ENCODE measurements at places on chromosomes 11 and 22. TPM values are rescaled to one million over a fixed set of nuclear protein-coding genes. Genes with fewer than 3 reads are reported as not detected.

DNA sequence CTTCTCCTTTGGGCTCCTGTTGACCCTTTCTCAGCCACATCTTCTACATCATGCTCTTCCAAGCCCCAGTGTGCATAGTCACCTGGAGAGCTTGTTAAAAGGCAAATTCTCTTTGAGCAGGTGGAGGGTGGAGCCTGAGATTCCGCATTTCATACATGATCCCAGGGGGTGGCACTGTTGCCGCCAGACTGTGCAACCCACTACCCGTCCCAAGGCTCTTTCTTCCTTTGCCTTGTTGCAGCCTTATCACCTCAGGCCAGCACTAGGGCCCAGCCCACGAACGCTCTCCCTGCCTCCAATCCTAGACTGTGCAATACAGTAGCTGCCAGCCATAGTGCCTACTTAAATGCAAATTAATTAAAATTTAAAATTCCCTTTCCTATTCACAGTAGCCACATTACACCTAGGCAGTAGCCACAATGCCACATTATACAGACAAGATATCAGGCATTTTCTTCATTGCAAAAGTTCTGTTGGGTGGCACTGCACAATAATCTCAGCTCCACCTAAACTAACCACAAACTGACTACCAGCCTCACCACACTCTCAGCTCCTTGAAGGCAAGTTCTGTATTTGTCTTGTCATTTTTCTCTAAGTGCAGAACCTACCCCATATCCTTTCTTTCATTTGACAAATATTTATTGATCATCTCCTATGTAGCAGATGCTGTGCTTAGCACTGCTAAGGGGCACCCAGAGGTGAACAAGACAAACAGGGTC lies 4.6 kb upstream of the KCNJ5 start:
- DNase-seq: no peak
- H3K4me3 ChIP-seq: no peak overlapping the region
- no peak overlapping the region for H3K27ac ChIP-seq
- peaks cover 16% of the 10 kb centered on the region for H3K4me1 ChIP-seq

DNA sequence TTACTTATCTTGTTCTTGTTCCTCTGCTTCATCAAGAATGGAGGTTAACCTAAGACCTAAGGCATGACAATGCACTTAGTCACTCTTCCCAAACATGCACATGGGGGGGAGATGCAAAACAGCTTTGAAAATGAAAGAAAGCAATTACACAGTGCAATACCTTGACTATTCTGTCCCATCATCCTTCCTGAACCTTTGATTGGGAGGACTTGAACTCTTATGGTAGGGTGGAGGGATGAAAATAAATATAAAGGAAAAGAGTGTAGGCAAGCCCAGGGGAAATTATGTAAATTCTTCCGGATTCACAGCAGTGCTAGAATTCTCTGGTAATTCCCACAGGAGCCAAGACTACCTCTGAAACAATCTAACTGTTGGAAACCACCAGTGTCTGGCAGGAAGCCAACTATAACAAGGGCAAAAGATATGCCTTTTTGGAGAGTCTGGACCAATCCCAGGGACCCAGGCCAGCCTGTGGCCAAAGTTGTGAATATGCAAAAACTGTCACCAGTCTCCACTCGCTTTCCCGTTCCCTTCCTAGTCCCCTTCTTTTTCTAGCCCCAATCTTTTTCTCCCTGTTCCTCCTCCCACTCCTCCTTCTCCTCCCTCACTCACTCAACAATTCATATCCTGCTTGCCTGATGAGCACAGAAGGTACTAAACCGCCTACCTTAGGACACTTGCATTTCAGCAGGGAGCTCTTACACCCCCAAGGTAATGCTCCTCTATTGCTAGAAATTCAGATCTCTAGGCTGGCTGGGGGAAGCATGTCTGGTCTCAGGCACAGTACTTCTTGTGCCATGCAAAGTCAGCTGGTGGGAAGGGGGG lies 2.5 kb upstream of the RCN1 start:
- H3K27me3 ChIP-seq: peaks cover 2% of the 10 kb centered on the region
- no peak overlapping the region for H3K4me3 ChIP-seq
- H3K27ac ChIP-seq: no peak overlapping the region
- H3K4me1 ChIP-seq: peaks cover 28% of the 10 kb centered on the region
- DNase-seq: no peak

GRCh38 chr11:267491-267994 lies 10.7 kb upstream of the NLRP6 start:
- DNase-seq: no peak
- H3K4me3 ChIP-seq: no peak overlapping the region
- H3K36me3 ChIP-seq: peaks cover 8% of the 10 kb centered on the region
- H3K27me3 ChIP-seq: peaks cover 2% of the 10 kb centered on the region
- H3K4me1 ChIP-seq: no peaks in the 10 kb centered on the region
- no peak overlapping the region for H3K27ac ChIP-seq

- peaks cover 3% of the 10 kb centered on the region for H3K27me3 ChIP-seq
- peaks cover 2% of the 10 kb centered on the region for H3K4me1 ChIP-seq
Measured at GRCh38 chr22:38927033-38927781, 30.2 kb upstream of the APOBEC3A start.

GRCh38 chr22:50696799-50697561 lies 24.4 kb downstream of the SHANK3 start:
- DNase-seq: peak; percentile 62
- H3K27ac ChIP-seq: no peak overlapping the region
- H3K36me3 ChIP-seq: peaks cover 8% of the 10 kb centered on the region

DNA sequence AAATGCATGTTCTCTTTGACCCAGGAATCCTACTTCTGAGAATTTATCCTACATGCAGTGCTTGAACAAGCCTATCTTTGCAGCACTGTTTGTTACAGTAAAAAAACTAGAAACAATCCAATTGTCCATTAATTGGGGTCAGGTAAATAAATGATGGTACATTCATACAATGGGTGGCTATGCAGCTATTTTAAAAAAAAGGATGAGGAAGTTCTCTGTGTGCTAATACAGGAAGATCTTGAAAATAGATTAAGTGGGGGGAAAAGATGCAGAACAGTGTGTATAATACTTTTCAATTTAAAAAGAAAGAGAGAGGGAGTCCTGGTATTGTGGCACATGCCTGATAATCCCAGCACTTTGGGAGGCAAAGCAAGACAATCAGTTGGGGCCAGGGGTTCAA lies 9.5 kb upstream of the CREB3L1 start:
- H3K27me3 ChIP-seq: peaks cover 4% of the 10 kb centered on the region
- H3K36me3 ChIP-seq: peaks cover 5% of the 10 kb centered on the region
- H3K4me1 ChIP-seq: peaks cover 13% of the 10 kb centered on the region
- no peak overlapping the region for H3K4me3 ChIP-seq
- DNase-seq: no peak

GRCh38 chr22:33095661-33096060 lies 37.5 kb upstream of the SYN3 start:
- no peak for DNase-seq
- peak overlapping the region; percentile 44 for H3K27ac ChIP-seq
- peaks cover 14% of the 10 kb centered on the region for H3K4me1 ChIP-seq
- H3K4me3 ChIP-seq: peak overlapping the region; percentile 21
- H3K36me3 ChIP-seq: peaks cover 5% of the 10 kb centered on the region
- peaks cover 5% of the 10 kb centered on the region for H3K27me3 ChIP-seq

GRCh38 chr22:49188091-49188490 lies 639.6 kb downstream of the BRD1 start:
- DNase-seq: no peak
- H3K36me3 ChIP-seq: peaks cover 18% of the 10 kb centered on the region
- no peak overlapping the region for H3K4me3 ChIP-seq
- peaks cover 11% of the 10 kb centered on the region for H3K27me3 ChIP-seq
- no peak overlapping the region for H3K27ac ChIP-seq
- H3K4me1 ChIP-seq: no peaks in the 10 kb centered on the region

DNA sequence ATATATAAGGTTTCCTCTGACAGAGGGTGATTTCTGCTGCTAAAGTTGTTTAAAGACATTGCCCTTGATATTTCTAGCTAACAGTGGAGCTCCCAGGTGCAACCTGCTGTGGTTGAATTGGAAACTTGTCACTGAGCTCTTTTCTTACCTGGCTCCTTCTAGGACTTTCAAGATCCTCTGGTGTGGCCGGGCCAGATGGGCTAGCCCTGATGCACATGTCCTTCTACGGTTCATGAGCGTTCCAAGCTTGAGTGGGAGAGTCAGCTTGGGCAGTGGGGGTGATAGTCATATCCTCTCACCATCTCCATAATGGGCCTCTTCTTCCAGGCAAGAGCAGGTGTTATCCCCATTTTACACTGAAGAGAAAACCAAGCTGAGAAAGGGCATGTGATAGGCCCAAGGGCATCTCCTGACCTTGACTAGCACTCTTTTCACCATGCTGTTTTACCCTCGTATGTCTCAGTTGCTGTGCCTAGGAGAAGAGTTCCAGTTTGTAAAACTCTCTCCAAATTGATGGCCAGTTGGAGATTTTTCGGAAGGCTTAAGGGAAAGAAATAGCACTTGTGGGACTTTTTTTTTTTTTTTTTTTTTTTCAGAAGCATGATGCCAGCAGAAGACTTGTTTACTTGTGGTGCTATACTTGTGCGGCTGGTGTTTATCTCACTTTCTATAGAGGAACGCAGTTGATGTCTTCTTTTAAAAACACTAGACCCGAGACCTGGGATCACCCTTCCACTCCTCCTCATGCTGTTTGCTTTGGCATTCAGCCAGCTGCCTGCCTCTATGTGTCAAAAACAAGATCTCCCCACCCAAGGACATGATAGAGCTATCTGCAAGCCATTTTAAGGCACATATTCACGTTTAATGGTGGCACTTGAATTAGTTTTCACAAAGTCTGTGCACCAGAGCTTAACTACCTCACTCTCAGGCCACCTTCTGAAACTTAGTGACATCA lies 32.6 kb downstream of the TEAD1 start:
- peaks cover 7% of the 10 kb centered on the region for H3K4me1 ChIP-seq
- H3K36me3 ChIP-seq: no peaks in the 10 kb centered on the region
- no peak overlapping the region for H3K4me3 ChIP-seq
- no peak for DNase-seq
- no peak overlapping the region for H3K27ac ChIP-seq
- peaks cover 4% of the 10 kb centered on the region for H3K27me3 ChIP-seq

GRCh38 chr11:7903940-7904339 lies 27.1 kb downstream of the OR10A6 start:
- DNase-seq: no peak
- peaks cover 2% of the 10 kb centered on the region for H3K27me3 ChIP-seq
- H3K27ac ChIP-seq: no peak overlapping the region
- H3K4me3 ChIP-seq: no peak overlapping the region
- no peaks in the 10 kb centered on the region for H3K36me3 ChIP-seq

GRCh38 chr11:83057721-83058120 lies 14.0 kb downstream of the RAB30 start:
- no peaks in the 10 kb centered on the region for H3K27me3 ChIP-seq
- no peak for DNase-seq

DNA sequence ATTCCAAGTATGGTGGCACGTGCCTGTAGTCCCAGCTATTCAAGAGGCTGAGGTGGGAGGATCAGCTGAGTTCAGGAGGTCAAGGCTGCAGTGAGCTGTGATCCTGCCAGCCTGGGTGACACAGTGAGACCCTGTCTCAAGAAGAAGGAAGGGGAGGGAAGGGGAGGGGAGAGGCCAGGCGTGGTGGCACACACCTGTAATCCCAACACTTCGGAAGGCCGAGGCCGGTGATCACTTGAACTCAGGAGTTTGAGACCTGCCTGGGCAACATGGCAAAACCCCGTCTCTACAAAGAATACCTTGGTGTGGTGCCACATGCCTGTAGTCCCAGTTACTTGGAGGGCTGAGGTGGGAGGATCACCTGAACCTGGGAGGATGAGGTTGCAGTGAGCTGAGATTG lies 145.7 kb downstream of the SHANK2 start:
- peaks cover 1% of the 10 kb centered on the region for H3K27me3 ChIP-seq
- no peak overlapping the region for H3K4me3 ChIP-seq
- peaks cover 2% of the 10 kb centered on the region for H3K4me1 ChIP-seq
- no peak for DNase-seq
- no peak overlapping the region for H3K27ac ChIP-seq

DNA sequence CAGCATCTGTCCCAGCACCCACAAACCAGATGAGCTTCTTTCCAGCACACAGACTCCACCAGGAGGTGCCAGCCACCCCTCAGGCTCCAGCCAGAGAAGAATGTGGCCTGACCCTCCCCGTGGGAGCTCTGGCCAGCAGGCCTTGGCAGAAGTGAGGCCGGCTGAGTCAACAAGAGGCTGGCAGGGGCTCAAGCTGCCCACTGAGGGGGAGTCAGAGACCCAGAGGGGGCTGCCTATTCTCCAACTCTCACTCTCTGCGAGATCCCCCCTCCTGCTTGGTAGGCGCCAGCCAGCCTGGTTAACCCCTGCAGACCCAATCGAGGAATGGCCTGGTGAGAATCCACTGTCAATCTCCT lies 10.6 kb upstream of the CDC42EP1 start:
- H3K27ac ChIP-seq: no peak overlapping the region
- no peaks in the 10 kb centered on the region for H3K36me3 ChIP-seq
- H3K4me3 ChIP-seq: no peak overlapping the region
- peaks cover 13% of the 10 kb centered on the region for H3K27me3 ChIP-seq
- H3K4me1 ChIP-seq: peaks cover 12% of the 10 kb centered on the region

DNA sequence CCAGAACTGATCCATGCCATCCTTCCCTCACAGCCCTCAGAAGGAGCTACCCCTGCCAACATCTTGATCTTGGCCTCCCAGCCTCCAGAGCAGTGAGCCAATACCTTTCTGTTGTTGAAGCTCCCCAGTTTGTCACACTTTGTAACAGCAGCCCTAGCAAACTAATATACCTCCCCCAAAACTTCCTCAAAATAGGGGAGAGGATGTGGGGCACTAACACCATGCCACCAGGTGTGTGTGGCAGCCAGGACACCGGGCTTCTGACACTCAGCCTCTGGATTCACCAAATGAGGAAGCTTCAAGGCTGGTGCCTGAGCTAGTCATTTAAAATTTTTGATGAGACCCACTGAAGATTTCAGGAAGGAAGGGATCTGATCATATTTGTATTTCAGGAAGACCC lies 84.9 kb downstream of the CSNK2A3 start:
- H3K4me3 ChIP-seq: no peak overlapping the region
- H3K4me1 ChIP-seq: no peaks in the 10 kb centered on the region
- H3K27ac ChIP-seq: no peak overlapping the region
- no peak for DNase-seq
- H3K36me3 ChIP-seq: peaks cover 5% of the 10 kb centered on the region

DNA sequence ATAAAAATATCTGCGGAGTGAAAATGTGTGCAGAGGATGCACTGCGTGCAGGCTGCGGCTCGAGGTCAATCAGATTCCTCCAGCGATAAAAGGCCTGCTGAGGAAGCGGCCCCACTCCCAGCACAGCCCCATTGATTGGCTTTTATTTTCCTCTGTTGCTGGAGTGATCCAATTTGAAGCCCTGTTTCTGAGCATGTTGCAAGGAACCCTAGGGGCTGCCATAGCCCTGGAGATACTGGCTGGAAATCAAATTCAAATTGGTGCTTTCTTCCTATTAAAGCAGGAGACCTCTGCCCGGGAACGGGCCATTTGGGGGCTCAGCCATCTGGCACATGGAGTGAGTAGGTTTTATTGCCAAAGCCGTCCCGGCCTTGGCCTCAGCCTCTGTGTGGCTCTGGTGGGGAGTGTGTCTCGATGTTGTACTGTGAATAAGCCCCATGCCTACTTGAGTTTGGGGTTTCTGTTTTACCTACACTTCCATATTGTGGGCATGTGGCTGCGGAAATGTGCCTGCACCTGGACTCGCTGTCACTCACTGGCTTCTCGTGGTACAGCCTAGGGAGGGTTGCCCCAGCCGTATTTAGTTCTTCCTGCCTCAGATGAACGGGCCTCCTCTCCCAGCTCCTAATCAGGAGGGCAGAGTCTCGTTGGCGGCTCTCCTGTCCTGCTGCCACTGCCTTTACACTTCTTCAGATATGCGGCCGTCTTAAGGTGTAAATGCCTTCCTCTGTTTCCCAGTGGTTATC lies 25.6 kb downstream of the PARVB start:
- peaks cover 5% of the 10 kb centered on the region for H3K36me3 ChIP-seq
- peak overlapping the region; percentile 13 for H3K4me3 ChIP-seq
- peaks cover 34% of the 10 kb centered on the region for H3K4me1 ChIP-seq
- peak overlapping the region; percentile 81 for H3K27ac ChIP-seq

Gene ACR
- not detected for total RNA-seq

Gene CTSF
- 31.1 TPM for total RNA-seq

Gene NFAM1
- 0.91 TPM for total RNA-seq
